Osteocyte (in vitro differentiated cells): ENCODE measurements at places on chromosomes 5 and 9.
A peak's percentile ranks its signal among the peaks of the same experiment; 100 is the strongest.

DNA sequence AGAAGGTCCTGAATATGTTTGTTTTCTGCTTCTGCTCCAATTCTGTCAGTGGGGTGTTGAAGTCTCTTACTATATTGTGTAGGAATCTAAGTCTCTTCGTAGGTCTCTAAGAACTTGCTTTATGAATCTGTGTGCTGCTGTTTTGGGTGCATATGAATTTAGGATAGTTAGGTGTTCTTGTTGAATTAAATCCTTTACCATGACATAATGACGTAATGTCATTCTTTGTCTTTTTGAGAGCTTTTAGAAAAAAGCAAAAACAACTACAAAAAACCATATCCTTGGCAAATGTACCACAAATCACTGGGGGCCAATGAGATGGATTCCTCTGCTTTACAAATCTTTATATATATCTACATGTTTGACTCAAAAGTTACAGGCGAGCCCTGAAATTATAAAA, 576.1 kb downstream of the CDH18 start:
- no peak for DNase-seq

- DNase-seq = no peak
Observed at GRCh38 chr5:119357270-119357669, 1.5 kb downstream of the TNFAIP8 start.

DNA sequence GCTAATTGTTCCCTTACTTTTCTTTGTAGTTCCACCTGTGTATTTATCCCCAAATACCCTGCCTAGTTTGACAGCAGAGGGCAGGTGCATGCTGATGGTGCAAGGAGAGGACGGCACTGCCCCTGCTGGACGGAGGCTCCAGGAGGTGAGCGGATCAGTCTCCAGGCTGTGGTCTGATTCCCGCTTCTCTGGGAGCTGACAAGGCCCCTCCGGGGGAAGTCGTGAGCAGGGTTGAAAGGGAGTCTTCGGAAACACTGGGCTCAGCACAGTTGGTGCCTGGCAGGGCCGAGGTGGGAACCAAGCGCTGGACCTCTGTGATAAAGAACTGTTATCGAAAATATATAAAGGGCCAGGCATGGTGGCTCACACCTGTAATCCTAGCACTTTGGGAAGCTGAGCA, 52.9 kb downstream of the RASGEF1C start:
- peak; percentile 56 for DNase-seq

DNA sequence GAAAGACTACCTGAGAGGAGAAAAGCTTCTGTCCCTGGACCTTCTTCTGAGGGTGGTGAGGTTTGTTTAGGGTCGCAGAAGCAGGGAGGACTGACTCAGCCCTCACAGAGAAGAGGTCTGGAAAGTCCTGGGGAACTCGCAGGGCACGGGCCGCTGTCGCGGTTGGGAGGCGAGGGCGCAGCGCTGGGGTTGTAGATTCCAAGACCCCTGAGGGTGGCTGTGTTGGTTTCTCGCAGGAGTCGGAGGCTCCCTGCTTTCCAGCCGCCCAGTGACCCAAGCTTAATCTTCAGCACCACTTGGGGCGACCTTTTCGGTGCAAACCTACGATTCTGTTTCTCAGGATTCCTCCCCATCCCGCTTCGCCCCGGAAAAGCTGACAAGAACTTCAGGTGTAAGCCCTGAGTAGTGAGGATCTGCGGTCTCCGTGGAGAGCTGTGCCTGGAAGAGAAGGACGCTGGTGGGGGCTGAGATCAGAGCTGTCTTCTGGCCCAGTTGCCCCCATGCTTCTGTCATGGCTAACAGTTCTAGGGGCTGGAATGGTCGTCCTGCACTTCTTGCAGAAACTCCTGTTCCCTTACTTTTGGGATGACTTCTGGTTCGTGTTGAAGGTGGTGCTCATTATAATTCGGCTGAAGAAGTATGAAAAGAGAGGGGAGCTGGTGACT, 482 bp downstream of the SLC27A6 start:
- no peak for DNase-seq

- no peak for DNase-seq
Observed at GRCh38 chr9:88258601-88259000, 120.3 kb upstream of the SPATA31C2 start.

DNA sequence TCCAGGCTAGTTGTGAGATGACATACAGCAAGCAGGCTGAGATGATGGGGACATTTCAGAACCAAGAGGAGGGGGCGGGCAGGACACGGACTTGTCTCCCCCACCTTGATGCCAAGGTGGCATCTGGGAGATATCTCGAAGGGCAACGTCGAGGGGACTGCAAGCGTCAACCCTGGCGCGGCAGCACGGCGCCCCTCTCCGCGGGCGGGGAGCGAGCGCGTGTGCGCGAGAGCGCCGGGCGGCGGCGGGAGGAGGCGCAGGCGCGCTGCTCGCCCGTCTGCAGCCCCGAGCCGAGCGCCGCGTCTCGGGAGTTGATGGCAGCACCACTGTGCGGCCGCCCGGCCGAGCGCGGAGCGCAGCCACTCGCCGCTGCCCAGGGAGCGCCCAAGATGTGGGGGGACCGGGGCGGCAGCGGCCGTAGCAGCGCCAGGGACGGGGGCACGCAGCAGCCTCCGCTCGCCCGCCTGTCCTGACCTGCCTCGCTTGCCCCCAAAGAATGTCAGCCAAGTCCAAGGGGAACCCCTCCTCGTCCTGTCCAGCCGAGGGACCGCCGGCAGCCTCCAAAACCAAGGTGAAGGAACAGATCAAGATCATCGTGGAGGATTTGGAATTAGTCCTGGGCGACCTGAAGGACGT, at the start of gene PRR16:
Gene PRR16 (plus strand): TSS at position 310 of the 636 bp plus-strand sequence.
- DNase-seq = peak; percentile 90

- no peak for DNase-seq
Observed at GRCh38 chr9:20663133-20663532, 20.9 kb upstream of the FOCAD start.

- DNase-seq = peak; percentile 89
Observed at GRCh38 chr9:121529237-121529987, 29.8 kb upstream of the GGTA1 start.

- DNase-seq = no peak
Observed at GRCh38 chr9:124267271-124267807, 9.6 kb downstream of the NEK6 start.
